ENCODE measurements at places on chromosomes 1 and 21.

- DNase-seq: no peak
Observed at GRCh38 chr1:180636138-180636537, 4.3 kb downstream of the XPR1 start.

DNA sequence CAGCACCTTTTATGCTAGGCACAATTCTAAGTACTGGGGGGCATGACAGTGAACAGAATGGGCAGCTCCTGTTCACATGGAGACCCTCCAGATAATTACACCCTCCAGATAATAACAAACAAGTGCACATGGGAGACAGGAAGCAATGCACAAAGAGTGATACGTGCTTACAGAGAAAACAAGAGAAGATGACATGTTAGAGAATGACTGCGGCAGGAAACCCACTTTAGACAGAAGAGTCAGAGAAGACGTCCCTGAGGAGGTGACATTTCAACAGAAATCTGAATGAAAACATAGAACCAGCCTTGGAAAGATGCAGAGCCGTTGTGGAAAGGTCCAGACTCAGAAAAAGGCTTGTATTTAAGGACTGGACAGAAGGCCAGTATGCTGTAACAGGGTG lies 54.7 kb upstream of the ARTN start:
- no peak for DNase-seq

- no peak for DNase-seq
Observed at GRCh38 chr1:215423288-215423687, 143.8 kb upstream of the KCTD3 start.

DNA sequence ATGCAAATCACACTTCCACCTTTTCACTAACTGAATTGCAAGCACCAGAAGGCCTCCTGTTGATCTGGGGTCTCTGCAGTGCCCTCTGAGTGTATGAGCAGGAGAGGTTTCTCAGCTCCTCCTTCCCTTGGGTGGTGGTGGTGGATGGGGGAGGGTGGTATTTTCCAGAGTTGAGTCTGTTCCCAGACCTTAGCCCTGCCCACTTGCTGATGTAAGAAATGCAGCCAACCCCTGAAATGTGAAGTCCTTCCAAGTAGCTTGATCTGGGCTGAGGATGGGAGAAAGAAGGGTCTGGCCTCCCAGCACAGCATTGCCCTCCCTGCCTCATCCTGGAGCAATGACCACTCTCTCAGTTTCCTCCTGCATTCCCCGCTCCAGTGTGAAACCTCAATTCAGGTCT lies 6.3 kb upstream of the FOXD2 start:
- no peak for DNase-seq

DNA sequence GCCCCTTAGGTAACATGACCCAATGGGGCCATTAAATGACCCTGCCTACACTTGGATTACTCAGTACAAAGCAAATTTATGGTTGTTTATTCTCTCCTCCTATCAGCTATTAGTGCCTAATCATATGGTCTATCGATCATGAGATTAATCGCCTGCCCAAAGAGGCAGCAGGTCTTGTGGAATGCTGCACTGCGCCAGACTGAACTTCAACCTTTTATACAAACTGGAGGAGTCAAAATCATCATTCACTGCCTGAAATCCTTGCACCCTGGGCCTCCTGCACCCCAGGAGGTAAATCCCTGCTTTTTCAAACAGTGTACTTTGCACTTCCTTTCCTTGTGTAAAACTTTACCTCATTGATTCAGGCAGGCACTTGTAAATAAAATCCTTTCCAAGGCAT lies 69.7 kb downstream of the NFIA start:
- DNase-seq: no peak

GRCh38 chr1:223825767-223826748 lies 19.7 kb downstream of the TP53BP2 start:
- DNase-seq: no peak

- no peak for DNase-seq
Observed at GRCh38 chr1:220182656-220183055, 88.7 kb downstream of the IARS2 start.

- DNase-seq: no peak
Observed at GRCh38 chr1:230139315-230139714, 72.3 kb downstream of the GALNT2 start.

DNA sequence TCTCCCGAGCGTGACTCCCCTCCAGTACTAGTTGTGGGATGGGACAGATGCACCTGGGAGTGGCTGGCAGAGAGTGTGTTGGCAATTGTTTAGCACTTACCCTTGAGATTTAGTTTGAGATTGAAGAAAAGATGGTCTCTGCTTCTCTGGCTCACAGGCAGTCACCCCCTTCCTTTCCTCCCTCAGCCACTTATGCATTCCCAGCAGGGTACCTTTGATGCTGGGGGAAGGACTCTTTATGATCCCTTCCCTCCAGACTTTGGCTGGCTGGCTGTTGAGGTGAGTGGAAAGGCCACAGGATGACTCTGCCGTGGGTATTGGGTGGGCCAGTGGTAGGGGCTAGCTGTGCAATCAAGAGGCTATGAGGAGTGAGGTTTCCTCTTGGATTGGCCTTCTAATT lies 236.8 kb downstream of the CAMTA1 start:
- DNase-seq: no peak

- DNase-seq: no peak
Observed at GRCh38 chr1:184823080-184823479, 68.4 kb upstream of the EDEM3 start.

- DNase-seq: no peak
Observed at GRCh38 chr21:28018741-28019669, 973.7 kb downstream of the LTN1 start.

- no peak for DNase-seq
Observed at GRCh38 chr1:19476450-19477190, 8.7 kb downstream of the CAPZB start.

DNA sequence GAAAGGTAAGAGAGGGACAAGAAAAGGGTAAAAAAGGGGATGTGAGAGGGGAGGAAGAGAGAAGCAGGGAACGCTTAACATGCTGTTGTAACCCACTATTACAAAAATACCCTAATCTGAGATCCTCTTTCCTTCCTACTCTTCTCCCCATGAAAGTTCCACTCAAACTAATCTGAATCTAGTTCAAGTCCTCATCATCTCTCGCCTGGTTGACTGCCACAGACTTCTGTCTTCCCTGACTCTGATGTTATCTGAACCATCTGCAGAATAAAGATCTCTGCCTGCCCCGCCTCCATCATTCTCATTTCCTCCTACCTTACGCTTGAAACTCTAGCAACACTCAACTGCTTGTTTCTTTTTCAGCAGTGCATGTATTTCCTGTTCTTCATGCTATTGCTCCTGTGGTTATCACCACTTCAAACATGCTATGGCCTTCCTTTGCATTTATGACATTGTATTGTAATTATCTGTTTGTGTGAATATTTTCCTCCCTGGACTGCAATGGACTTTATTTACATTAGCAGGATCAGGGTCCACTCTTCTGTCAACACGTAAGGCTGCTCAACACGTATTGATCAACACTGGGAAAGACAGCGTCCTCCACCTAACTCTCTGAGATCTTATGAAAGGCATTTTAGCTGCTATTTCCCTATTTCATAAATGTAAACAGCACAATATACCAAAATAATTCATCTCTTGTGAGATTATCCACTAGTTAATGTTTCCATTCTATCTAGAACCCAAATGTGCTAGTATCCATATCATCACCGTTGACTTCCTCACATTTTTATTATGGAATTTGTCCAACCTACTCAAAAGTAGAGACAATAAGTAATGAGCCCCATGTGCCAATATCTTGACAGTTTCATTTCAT lies 215.5 kb upstream of the USP25 start:
- DNase-seq: no peak

- DNase-seq: no peak
Observed at GRCh38 chr1:168688644-168689326, 40.2 kb downstream of the DPT start.

DNA sequence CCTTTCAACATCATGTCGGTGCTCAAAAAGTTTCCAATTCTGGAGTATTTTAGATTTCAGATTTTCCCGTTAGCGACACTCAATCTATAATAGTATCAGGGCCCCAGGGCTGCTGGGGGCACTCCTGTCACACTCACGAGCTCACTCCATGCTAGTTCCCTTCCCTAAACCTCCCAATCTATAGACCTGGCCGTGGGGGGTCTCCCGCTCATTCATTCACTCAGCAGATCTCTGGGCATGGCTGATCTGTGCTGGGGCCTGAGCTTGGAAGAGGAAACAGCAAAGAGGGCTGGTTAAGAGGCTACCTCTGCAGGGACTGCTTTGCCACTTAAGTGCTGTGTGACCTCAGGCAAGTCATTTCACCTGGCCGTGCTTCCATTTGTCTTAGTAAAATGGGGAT lies 46.8 kb upstream of the LAPTM5 start:
- DNase-seq: no peak

DNA sequence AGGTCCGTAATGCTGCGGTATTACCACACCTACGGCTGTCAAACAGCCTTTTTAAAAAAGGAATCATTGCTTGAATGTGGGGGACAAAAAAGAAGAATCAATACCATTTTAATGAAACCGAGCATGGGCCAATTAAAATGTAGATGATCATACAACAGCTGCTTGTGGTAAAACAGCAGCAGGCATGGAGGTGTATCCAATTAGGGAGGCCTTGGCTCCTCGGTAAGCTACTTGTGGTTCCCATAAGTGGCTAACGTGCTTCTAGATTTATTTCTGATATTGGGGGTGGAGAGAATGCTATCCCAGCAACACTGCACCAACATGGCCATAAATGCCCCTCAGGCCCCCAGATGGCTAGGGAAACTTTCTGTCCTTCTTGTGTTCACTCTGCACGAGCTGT lies 1.8 kb downstream of the PTPN14 start:
- no peak for DNase-seq

DNA sequence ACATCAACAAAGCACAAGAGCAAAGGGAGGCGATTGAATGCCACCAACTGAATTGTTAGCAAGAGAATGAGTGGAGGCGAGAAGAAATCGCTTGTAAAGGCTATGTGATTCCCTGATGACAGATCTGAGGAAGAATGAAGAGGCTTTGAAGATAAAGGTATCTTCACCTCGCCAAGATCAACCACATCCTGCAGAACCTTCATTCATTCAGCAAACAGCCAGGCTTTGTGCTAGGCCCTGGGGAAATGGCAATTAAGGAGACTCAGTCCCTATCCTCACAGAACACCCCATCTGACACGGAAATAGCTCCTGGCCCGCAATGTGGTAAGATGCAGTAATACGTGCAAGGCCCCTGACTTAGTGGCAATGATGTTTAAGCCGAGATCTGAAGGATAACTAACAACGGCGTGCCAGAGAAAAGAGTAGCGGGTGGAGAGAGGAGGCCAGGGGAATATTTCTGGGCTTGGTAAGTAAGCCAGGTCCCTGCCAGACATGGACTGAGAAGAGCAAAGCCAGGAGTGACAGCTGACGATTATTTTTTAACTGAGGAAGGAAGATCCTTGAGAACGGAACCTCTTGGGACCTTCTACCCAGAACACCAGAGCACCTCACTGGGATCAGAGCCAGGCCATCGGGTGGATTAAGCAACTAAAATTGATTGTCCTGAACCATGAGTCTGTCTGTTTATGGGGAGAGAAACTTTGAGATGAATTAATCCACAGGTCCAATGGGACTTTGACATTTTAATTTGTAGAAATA lies 4.6 kb upstream of the VSIG8 start:
- DNase-seq: no peak

DNA sequence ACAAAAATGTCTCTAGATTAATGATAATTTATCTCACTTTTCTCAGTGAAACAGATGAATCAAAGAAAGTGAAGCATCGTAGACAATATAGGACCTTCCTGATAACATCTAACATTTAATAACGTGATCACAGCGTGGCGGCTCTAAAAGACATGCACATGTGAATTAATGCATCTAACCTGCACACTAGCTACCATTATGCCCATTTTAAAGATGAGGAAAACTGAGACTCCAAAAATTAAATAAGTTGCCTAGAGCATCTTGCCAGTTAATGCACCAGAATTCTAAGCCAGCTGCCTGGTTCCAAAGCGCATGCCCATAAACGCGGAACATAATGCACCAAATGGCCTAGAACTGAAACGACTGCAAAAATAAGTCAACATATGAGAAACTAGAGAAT lies 23.5 kb downstream of the ERG start:
- no peak for DNase-seq

DNA sequence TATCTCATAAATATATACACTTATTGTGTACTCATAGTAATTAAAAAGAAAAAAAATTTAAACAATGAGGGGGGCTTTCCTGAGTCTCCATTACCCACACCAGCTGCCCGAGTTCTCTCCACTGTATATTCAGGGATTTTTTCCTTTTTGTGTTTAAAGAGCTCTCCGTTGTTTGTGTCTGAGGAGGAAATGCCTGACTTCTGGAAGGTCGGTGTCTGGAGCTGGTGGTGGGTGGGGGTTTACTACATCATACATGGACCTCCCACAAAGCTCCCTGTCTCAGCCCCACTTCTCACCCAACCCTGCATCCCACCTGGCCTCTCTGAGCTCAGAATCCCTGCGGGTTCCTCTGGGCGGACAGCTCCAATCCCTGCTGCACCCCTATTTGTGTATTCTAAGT lies 64.1 kb upstream of the ETV3 start:
- DNase-seq: no peak

- DNase-seq: no peak
Observed at GRCh38 chr1:91751275-91751674, 134.7 kb downstream of the TGFBR3 start.

DNA sequence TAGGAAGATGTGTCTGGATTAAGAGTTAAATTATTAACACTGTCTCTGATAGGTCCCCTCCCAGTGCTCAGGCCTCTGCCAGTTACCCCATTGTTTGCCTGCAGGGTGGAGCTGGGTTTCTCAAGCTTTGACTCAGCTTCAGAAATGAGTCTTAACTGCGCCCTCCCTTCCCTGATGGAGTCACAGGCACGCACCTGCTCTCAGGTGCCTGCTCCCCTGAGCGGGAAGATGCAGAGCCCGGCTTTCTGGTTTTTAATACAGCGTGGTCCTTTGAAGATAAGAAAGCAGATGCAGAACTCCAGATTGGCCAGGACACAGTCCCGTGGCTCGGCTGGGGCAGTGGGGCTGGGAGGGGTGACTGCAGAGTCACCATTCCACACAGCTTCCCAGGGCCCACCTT lies 3.2 kb upstream of the SPRR4 start:
- no peak for DNase-seq

DNA sequence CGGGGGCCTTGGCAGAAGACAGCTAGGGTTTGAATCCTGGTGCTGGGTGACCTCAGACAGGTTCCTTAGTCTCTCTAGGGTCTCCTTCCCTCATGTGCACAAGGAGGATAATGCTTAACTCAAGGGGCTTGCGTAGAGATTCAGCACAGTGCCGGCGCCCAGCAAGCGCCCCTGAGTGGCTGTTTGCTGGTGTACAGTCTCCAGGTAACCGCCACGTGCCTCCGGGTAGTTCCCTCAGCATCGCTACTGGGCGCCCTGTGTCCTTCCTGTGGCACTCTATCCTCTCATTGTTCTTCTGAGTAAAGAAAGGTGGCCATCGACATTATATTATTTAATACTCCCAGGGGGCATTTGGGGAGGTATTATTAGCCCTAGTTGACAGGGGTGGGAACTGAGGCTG lies 80.9 kb downstream of the NENF start:
- DNase-seq: no peak

- DNase-seq: no peak
Observed at GRCh38 chr1:41905093-41905675, 13.5 kb downstream of the HIVEP3 start.

- no peak for DNase-seq
Observed at GRCh38 chr1:184535191-184535970, 148.6 kb downstream of the C1orf21 start.
